ENCODE measurements at places on chromosomes 12 and 14. TPM values are rescaled to one million over a fixed set of nuclear protein-coding genes. Genes with fewer than 3 reads are reported as not detected.

GRCh38 chr14:38339696-38340095 is 83.8 kb upstream of the CLEC14A start:
- H3K27ac ChIP-seq = no peak overlapping the region
- no peak overlapping the region for H3K4me3 ChIP-seq

Gene FAM177A1
- 37.7 TPM for total RNA-seq

GRCh38 chr12:34033628-34034296 is 11.5 kb downstream of the ALG10 start:
- no peaks in the 10 kb centered on the region for H3K36me3 ChIP-seq
- H3K27ac ChIP-seq = no peak overlapping the region
- no peaks in the 10 kb centered on the region for H3K27me3 ChIP-seq
- H3K4me1 ChIP-seq = no peaks in the 10 kb centered on the region
- no peak for DNase-seq

Gene NKX2-1
- total RNA-seq = 7.4 TPM

GRCh38 chr12:323507-323906 is 60.9 kb upstream of the SLC6A13 start:
- no peaks in the 10 kb centered on the region for H3K4me1 ChIP-seq
- no peak for DNase-seq
- H3K4me3 ChIP-seq = no peak overlapping the region
- peaks cover 57% of the 10 kb centered on the region for H3K36me3 ChIP-seq

GRCh38 chr14:77529213-77529612 is 30.6 kb upstream of the ISM2 start:
- no peak overlapping the region for H3K27ac ChIP-seq
- DNase-seq = no peak
- H3K4me3 ChIP-seq = no peak overlapping the region
- no peaks in the 10 kb centered on the region for H3K4me1 ChIP-seq
- peaks cover 10% of the 10 kb centered on the region for H3K36me3 ChIP-seq
- H3K27me3 ChIP-seq = no peaks in the 10 kb centered on the region

DNA sequence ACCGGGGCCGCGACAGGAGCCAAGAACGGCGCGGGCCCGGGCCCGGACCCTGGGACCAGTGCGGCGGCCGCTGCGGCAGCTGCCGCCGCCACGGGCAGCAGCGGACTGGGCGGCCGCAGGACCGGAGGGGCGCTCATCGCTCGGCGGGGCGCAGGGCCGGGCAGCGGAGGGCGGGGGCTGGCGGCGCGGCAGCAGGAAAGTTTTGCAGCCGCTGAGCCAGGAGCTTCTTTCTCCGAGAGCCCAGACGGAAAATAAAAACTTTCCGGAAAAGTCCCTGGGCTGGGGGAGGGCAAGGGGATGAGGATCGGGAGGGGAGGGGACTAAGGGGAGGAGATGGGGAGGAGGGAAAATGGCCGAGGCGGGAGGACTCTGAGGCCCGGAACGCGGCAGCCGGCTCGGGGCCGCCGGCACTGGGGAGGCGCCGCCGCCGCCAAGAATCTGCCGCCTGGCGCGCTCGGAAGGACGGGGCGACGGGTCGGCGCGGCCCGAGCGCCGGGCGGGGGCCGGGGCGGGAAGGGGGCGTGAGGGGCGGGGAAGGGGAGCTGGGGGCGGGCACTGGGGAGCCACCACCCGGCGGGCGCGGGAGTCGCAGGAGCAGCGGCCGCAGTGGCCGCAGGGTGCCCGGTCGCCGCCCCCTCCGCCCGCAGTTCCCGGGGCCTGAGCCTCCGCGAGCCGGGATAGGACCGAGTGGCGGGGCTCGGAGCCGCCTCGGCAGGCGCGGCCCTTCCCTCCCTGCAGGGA is at the start of gene PRKD1:
TSS of gene PRKD1 (minus strand) at position 472 of the 741 bp plus-strand sequence.
- H3K4me3 ChIP-seq = peak within 1 kb of the TSS; percentile 97
- peaks cover 22% of the 10 kb centered on the region for H3K27me3 ChIP-seq
- H3K36me3 ChIP-seq = no peaks in the 10 kb centered on the region
- peaks cover 22% of the 10 kb centered on the region for H3K4me1 ChIP-seq
- peak; percentile 78 for DNase-seq

DNA sequence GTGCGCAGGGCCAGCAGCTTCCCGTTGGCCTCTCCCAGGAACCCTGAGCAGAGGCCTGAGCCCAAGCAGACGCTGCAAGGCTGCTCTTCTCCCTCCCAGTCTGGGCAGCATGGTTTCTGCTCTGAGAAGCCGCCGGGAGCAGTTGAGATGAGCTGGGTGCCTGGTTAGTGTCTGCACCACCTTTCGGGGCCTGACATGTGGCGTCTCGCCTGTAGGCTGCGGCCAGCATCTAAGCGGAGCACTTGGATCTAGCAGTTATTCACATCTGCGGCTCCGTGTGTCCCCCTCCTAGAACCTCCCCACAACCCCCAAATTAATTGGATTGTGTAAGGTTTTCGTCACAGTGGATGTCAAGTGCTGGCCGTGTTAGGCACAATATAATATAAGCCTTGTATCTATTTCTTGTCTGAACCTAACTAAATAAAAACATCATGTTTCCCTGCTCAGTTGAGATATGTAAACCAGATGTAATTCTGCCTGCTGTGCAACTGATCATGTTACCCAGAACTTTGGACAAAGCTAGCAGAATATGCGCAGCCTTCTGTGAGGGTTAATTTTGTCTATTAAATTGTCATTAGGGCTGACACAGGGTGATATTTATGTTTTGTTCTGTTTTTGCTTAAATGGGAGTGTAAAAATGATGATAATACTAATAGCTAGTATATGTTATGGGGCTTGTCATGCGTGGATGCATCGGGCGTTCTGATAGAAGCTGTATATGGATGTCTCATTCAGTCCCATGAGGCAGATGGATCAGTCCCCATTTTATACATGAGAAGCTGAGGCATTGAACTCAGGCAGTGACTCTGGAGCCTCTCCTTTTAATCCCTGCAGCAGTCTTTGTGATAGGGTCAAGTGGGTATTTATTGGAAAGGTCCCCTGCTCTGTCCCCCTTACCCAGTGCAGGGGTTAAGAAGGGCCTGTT is 45.8 kb downstream of the ELK3 start:
- peaks cover 10% of the 10 kb centered on the region for H3K36me3 ChIP-seq
- H3K27ac ChIP-seq = no peak overlapping the region
- H3K4me1 ChIP-seq = peaks cover 32% of the 10 kb centered on the region
- H3K27me3 ChIP-seq = no peaks in the 10 kb centered on the region

DNA sequence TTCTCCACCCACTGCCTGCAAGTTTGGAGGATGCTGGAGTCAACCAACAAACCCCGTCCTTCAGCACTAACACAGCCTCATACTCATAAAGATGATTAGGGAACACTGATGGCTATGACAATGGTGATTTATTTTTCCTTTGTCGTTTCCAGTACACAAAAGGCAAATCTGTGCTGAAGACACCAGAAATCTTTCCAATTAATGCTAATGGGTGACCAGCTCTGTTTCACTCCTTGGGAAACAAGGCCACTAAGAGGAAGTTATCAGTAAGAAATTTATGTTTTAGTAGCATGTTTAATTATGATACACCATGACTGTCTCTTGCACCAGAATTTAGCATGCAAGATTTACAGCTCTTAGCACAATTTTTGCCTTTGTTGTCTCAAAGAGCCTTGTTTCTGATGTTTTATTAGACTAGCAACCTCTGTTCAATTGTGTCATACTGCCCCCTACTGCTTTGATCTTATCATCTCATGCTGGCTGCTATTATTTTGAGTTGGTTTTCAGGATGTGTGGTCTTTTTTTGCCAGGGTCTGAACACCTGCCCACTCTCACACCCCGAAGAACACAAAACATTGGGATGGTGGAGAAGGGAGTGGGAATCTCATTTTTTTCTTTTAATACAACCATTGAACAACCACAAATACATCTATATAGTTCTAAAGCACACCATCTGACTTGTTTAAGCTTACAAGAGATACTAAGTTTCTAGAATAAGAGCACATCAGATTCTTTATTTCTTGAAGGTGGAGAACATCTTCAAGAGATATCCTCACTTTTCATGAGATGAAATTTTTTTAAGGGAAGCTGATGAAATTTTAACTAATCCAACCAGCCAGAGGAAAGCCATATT is 160.9 kb downstream of the SPTSSA start:
- no peaks in the 10 kb centered on the region for H3K27me3 ChIP-seq
- H3K4me3 ChIP-seq = no peak overlapping the region

Gene IGF1
- 16.1 TPM for total RNA-seq

Gene HCAR3
- total RNA-seq = 0.46 TPM

Gene FLRT2
- total RNA-seq = 127 TPM

Gene CDK4
- total RNA-seq = 193 TPM
